ENCODE measurements at places on chromosomes 2 and 18. TPM values are rescaled to one million over a fixed set of nuclear protein-coding genes. Genes with fewer than 3 reads are reported as not detected.

- no peak for DNase-seq
These were observed 1059.7 kb upstream of the ACVR2A start for GRCh38 chr2:146785101-146785500.

DNA sequence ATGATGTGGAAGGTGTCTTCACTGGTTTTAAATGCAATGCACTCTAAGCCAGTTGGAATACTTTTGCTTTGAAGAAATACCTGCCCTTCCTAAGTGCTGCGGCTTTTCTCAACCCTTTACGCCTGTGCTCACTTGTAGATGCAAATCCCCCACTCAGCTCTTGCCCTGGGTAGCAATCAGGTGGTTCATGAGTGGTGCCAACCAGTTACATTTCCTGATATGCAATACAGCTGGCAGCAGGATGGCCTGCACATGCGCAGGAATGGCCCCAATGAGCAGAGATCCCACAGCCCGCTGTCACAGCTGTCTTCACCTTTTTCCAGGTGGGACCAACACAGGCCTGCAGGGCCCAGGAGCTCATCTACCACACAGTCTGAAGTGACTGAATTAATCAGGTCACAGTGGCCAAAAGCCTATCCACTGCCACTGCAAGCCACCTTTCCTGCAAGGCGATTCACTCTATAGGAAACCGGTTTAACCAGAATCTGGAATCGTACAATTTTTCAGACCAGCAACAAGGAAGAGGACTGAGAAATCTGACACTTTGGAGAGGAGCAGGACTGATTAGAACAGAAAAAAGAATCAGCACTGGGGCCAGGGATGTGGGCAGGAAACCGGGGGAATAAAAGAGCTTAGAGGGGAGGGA lies 247.8 kb downstream of the MYT1L start:
- DNase-seq: no peak

Gene LRRTM1
- total RNA-seq: not detected

- no peak for DNase-seq
These were observed 25.4 kb downstream of the CDKL4 start for GRCh38 chr2:39218391-39218790.

DNA sequence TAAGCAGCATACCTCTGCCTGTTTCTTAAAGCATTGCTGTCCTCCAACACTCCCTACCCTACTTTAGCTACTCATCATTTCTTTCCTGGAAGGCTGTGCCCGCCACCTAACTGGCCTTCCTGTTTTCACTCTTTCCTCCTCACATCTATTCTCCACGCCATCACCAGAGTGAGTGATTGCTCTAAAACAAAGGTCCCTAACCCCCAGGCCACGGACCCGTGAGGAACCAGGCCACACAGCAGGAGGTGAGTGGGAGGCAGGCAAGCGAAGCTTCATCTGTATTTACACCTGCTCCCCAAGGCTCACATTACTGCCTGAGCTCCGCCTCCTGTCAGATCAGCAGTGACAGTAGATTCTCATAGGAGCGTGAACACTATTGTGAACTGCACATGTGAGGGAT lies 13.3 kb upstream of the ZEB2 start:
- DNase-seq: no peak

DNA sequence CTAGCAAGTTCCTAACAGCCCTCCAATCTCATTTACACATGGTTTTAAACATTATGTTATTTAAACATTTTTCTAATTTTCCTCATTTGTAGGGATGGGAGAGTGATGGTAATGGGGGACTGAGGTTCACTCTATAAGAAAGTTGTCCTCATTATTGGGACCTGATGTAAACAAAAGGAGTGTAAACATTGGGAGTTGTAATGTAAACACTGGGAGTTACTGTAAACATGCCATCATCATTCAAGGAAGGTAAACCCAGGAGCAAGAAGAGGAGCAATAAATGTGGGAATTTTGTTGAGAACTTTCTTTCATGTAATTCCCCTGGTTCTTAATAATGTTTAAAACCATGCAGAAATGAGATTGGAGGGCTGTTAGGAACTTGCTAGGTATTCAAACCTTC lies 17.8 kb downstream of the RFTN2 start:
- DNase-seq: no peak

GRCh38 chr2:25316101-25316500 lies 25.6 kb downstream of the DNMT3A start:
- DNase-seq: no peak

GRCh38 chr2:47652061-47652690 lies 130.8 kb upstream of the MSH6 start:
- no peak for DNase-seq

DNA sequence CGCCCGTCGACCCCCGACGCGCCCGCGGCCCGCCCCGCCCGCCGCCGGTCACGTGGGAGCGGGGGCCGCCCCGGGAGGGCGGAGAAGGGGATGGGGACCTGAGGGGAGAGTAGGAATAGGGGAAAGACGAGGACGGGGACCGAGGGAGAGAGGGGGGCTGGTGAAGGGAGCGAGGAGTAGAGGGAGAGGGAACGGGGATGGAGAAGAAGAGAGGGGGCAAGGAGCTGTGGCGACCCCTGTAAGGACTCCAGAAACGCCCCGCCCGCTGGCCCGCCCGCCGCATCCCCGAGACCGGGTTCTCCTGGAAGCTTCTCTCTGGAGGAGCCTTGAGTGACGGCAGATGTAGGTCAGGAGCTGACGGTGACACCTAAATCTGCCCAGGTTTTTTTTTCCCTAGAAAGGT lies 615 bp downstream of the ADNP2 start:
- no peak for DNase-seq

Gene FAM117B
- 15.6 TPM for total RNA-seq

DNA sequence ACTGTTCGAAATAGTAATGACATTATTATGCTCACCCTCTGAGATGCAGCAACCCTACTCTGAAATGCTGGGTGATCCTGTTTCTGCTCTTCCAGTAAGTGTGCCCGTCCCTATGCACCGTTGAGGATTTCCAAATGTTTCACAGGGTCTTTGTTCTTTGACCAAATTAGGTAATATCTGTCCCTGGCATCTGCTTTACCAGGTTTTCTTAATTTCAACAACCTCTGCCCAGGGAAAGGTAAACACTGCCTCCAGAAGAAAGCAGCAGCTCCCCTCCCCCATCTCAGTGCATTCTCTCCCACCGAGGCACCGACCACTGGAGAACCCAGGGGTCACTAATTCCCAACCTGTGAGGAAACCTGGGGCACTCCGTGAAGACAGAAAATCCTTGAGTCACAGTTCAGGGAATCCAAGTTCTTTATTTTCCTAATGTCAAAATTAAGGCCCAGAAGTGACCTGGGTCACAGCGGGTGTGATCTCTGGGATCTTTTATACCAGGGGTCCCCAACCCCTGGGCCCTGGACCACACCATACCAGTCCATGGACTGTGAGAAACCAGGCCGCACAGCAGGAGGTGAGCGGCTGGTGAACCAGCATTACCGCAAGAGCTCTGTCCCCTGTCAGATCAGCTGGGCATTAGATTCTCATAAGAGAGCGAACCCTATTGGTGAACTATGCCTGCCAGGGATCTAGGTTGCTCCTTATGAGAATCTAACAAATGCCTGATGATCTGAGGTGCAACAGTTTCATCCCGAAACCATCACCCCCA lies 1.2 kb upstream of the GRB14 start:
- DNase-seq: no peak

Gene DLX1
- total RNA-seq: not detected

GRCh38 chr2:240418311-240418710 lies 17.2 kb upstream of the GPC1 start:
- no peak for DNase-seq

Gene ABCG5
- total RNA-seq: not detected

- no peak for DNase-seq
These were observed 123.1 kb downstream of the OSR1 start for GRCh38 chr2:19235308-19235707.

Gene TDRD15
- not detected for total RNA-seq

Gene GNLY
- total RNA-seq: 0.76 TPM

- no peak for DNase-seq
These were observed 672.9 kb upstream of the ACVR2A start for GRCh38 chr2:147171941-147172340.

DNA sequence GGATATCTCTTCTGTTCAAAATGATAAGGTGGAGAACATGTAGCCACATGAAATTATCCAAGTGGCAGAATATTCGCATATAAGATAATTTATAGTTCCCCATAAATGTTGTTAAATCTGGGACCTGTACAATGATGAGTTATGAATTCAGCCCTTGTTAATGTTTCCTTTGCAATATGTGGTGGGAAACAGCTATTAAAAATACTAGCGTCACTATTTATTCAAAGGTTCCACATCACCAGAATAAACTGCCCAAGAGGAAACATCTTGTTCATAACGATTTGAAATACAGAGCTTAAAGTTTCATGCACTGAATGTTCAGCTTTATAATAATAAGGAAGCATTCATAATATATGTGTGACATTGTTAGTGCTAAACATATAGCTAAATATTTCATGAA lies 223.9 kb upstream of the TCF4 start:
- no peak for DNase-seq

GRCh38 chr2:86434290-86434689 lies 6.9 kb upstream of the KDM3A start:
- no peak for DNase-seq

Gene RUFY4
- not detected for total RNA-seq

DNA sequence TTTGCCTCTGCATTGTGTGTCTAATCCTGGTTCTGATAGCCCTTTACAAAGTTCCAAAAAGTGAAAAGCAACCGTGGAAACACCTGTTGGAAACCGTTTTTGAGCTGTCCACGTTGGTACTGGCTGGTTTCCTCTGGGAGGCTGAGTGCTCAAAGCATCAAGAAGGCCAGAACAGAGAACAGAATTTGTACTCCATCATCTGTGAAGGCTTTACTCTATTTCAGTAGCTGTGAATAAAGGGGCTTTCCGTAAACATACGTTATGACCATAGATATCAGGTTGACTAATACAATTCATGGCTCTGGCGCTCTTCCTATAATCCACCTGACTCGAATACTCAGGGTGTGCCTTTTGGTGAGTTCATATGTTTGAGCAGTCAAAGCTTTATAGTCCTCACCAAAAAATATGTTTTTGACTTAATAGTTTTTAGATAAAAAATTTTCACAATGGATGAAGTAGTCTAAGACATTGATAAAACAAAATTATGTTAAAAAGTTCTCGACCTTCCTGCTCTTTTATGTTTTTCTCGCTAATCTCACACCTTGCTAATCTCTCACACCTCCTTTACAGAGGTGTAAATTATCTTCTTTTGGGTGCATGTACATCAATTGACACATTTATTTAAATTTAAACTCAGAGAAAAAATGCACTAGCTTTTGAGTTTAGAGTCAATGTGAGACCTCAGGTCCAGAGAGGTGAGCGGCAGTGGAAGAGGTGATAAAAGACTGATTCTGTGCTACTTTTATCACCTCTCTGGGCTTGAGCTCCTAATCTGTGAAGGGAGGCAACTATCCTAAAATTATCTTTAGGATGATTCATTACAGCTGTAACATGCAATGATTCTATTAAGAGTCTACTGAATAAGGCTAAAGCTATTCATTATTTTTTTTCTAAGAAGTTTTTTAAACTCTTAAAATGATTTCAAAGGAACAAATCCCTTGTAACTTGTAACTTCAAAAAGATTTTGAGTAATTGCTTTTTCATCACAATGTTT lies 65.3 kb downstream of the CXCR4 start:
- DNase-seq: no peak

GRCh38 chr2:96895032-96895745 lies 25.3 kb upstream of the SEMA4C start:
- DNase-seq: no peak

- no peak for DNase-seq
These were observed 33.2 kb upstream of the VIT start for GRCh38 chr2:36663295-36663694.
